ENCODE measurements at places on chromosomes 11 and 22.

DNA sequence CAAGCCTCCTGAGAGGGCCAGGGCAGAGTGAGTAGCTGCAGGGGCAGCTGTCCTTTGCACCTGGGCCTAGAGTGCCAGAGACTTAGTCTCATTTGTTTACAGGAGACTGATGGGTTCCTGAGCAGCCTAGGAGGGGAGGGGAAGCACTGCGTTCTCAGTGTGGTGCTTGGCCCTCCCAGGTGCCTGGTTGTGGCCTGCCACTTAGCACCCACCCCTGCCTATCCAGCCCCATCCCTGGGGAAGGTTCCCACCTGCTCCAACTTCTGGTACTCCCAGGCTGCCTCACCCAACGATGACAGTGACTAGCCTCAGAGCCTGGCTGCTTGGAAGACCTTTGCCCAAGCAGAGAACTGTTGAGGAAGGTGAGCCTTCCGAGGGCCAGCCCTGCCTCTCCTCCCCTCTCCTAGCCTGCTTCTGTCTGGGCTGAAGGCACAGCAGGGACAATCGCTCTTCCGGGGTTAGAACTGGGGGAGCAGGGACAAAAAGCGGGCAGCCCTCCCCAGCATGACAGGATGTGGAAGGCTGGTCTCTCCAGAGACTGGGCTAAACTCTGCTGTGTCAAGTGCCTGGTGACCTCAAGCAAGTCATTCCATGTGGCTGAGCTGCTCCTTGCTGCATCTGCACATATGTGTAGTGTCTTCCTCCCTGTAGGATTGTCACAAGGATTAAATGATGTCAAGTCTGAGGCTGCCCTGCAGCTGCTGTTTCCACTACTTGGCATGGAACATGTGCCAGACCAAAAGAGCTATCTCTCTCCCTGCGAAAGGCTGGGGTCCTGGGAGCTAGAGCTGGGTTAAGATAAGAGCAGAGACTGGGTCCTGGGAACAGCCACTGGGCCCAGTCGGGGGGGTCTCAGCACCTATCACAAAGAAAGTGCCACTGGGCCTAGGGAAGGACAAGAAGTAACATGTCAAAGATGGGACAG is 9.9 kb downstream of the KCNQ1OT1 start:
- no peak for DNase-seq

DNA sequence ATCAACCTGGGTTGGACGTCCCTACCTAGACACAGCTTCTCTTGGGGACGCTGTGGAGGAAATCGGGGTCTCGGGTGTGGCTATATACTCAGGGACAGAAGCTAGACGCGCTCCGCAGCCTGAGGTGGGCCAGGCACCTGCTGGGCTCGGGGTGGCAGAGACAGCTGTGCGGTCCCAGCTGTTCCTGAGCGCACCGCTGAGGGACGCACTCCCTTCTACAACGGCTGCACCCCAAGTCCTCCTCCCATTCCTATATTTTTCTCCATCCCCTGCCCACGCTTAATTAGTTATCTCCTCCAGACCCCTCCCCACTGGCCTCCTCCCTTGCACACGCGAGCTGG is 188 bp upstream of the MTNR1B start:
- no peak for DNase-seq

DNA sequence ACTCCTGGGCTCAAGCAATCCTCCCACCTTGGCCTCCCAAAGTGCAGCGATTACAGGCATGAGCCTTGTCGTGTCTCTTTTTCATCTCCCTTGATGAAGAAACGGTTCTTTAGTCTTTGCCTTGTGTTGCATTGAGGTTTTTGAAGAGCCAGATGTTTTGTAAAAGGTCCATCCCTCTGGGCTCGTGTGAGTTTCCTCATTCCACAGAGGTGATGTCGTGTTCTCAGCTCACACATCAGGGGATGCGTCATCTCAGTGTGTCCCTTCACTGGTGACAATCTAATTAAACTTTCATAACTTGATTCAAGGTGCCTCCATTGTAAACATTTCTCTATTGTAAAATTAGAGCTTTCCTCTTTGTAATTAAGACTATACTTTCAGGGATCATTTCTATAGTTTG is 29.7 kb upstream of the TEF start:
- no peak for DNase-seq

DNA sequence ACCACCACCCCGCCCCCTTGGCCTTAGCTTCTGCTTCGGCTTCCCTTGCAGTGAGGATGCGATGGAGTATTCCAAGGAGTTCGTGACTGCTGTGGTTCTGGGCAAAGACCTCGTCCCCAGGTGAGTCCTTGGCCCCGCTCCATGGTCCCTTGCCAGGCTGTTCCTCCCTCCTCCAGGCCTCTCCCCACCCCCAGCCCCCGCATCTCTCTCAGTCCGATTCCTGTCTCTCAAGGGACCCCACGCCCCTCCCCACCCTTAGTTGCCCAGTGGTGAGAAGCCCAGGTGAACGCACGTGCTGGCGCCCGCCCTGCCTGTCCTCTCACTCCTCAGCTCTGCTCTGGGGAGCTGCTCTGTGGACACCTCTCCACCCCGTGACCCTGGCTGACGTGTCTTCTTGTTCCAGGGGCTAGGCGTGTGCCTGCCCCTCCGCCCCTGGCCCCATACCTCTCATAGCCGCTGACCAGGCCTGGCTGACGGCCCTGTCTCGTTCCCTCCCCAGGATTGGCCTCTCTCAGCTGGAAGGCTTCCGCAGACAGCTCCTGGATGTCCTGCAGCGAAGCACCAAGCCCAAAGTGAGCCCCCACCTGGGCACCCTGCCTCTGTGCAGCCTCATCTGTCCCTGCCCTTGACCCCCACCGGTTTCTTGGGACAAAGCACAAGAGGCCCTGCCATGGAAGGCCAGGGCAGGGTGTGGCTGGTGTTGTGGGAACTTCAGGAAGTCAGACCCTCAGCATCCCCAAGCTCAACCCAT is 14.6 kb upstream of the MYRF start:
- DNase-seq, result no peak

- DNase-seq, result no peak
Measured at GRCh38 chr11:124951341-124951740, 2.7 kb upstream of the CCDC15 start.

DNA sequence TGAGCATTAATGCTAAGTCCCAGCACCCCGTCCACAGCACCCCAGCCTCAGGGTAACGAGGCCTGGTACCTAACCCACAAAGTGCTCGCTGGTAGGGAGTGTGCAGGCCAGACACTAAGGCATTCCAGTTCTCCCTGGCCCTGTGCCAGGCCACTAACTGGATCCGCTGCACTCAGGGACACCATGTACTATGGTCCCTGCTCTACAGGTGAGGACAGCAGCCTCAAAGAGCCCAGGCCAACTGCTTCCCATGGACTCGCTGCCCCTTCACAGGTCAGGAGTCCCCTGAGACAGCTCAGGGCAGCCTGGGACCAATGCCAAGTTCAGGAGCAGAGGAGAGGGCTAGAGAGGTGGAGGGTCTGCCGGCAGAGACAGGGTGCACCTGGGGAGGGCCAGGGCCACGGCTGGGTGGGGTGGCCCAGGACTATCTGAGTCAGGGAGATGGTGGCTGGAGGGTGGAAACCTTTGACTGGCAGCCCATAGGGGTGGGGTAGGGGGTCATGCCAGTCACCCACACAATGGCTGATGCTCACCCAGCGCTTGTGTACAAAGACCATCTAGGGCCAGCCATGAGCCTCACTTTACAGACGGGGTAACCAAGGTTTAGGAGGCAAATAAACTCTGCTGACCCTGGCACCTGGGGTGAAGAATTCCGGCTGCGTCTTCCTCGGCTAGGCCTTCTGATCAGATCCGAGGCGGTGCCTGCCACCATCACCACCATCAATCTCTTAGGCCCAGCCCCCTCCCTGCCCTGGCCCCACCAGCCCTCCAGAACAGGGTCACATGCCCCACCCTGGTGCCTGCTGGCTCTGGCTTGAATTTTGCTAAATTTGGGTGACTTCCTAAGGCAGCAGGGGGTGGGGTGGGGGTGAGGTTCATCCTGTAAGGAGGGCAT is 5.6 kb downstream of the OSBPL5 start:
- no peak for DNase-seq

DNA sequence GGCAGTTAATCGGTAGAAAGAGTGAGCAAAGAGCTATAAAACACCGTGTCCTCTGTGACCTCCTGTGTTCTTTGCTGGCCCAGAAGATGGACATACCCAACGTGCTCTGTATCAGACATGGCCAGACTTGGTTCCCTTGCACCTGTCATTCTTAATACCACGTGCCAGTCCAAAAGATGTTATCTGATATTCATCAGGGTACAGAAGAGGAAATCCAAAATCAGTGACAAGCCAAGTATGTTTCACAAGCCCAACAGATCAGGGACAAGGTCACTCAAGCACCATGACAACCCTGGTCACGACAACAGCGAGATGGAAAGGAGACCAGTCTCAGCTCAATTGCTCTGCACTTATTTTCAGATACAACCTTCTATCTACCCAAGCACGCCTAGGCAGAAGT is 3.4 kb downstream of the LRP4 start:
- DNase-seq, result no peak

DNA sequence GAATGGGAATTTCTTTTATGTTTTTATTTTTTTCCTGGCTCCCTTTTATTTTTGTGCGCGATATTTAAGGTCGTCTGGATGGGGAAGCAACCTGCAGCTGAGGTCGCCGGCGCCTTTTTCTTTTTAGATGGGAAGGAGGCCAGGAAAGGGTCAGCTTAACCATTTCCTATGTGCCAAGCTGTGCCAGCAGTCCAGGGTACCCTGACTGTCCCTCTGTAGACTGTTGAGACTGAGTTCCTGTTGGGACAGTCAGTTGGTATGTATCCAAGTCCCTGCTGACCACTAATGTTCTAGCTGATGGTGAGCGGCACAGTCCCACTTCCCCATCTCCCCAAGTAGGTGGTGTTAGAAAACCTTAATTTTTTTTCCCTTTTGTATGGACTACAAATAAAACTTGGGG is 10.5 kb downstream of the RBM14 start:
- DNase-seq, result no peak

DNA sequence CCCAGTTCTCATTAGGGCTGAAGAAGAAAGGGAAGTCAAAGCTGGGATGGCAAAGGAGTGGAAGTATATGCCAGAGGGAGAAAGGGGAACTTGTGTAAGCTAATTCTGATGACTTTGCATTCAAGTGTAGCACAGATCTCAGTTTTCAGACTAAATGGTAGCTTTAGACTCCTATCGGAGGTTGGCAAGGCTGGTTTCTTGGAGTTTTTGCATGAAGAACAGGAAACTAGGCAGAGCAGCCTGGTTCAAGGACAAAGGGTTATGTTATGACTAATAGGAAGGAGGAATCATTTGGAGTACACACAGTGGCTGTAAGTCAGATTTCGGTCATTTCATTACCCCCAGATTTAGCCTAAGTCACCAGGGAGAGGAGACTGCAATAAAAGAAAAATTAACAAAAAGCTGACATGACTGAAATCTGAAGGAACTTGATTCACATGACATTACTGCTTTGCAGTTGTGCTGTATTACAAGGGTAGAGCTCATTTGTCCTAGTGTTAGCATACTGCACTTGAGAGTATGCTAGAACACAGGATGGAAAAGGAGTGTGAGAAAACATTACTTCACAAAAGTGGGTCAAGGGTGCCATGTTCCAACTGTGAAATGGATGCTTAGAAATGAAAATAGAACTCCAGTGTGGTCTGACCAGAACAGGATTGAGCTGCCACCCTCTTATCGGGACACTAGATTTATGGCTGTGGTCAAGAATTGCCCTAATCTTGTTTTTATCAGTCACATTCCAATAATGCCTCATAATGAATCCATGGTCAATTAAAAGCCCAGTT is 23.6 kb downstream of the ADM start:
- no peak for DNase-seq

GRCh38 chr22:33163815-33164214 is 105.6 kb upstream of the SYN3 start:
- no peak for DNase-seq

- DNase-seq, result no peak
Measured at GRCh38 chr11:2099516-2100349, 39.5 kb downstream of the IGF2 start.

DNA sequence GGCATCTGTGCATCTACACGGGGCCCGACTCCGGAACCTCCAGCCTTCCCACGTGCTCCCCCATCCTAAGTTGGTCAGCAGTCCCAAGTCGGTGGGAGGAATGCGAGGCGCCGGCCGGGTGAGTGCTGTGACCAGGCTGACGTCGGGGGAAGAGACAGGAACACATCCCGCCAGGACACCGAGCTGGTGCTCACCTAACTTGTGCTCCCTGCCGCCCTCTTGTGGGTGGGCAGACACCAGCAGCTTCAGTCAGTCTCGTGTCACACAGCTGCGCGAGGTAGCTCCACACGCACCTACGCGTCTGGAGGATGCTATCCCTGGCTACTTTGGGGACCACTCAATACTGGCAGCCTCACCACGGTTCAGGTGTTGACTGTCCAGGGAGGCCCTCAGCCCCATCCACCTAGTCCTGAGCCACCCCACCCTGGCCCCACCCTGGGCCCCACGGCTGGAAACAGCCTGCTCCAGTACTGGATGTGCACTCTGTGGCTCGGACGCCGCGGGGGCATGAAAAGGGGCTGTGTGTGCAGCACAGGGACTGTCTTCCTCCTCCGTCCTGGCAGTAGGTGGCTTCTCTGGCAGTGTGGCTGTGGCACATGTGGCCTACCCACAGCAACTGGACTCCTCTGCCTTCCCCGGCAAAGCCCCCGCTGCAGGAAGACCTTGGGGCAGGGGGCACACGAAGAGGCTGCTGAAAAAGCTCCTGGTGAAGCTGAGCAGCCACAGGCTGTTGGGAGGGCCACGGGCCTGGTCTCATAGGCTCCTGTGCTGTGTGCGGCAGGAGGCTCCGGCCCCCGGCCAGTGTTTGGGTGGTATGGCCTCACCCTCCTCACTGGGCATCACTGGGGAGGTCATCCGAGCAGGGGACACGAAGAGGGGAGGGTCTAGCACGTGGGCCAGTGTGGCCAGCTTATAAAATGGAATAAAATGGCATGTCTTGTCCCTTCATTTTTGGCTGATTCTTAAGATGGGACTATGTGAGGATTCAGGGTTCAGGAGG is 11.2 kb upstream of the BID start:
- DNase-seq, result peak; percentile 75

GRCh38 chr22:44669561-44669976 is 32.4 kb upstream of the PRR5 start:
- no peak for DNase-seq

- DNase-seq, result no peak
Measured at GRCh38 chr11:45807792-45808238, 2.9 kb downstream of the SLC35C1 start.

GRCh38 chr22:36548606-36549005 is 19.6 kb upstream of the EIF3D start:
- no peak for DNase-seq

DNA sequence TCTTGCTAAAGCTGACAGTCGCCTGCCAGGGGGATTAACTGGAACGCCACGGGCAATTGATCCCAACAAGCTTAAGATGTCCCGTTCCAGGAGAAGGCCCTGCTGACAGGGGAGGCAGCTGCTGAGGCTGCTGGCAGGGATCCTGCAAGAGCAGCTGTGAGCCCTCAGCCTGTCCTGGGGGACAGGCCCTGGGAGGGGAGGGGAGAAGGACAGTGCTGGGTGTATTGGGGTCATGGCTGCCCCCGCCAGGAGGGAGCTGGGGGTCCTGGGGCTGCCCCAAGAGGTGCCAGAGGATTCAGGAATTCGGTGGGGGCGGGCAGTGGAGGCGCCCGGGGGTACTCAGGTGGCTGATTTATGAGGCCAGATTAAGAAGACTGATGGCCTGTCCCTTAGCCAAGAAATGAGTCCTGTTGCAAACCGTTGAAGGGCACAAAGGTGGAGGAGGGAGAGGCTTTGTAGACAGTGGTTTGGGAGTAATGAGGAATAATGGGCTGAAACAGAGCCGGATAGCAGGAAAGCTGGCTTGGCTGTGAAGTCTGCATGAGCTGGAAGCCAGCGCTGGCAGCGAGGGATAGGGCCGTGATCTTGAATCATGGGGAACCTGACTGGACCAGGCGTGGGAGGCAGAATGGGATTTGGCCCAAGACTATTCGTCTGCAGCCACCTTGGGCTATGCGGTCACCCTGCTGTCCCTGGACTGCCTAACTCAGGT is 133.5 kb downstream of the CACNA1I start:
- no peak for DNase-seq

- no peak for DNase-seq
Measured at GRCh38 chr11:124199702-124200101, 16.6 kb downstream of the OR10D3 start.
